ENCODE measurements at places on chromosomes 5 and 9.

- peak; percentile 84 for DNase-seq
These were observed 747 bp downstream of the LRSAM1 start for GRCh38 chr9:127451858-127452656.

DNA sequence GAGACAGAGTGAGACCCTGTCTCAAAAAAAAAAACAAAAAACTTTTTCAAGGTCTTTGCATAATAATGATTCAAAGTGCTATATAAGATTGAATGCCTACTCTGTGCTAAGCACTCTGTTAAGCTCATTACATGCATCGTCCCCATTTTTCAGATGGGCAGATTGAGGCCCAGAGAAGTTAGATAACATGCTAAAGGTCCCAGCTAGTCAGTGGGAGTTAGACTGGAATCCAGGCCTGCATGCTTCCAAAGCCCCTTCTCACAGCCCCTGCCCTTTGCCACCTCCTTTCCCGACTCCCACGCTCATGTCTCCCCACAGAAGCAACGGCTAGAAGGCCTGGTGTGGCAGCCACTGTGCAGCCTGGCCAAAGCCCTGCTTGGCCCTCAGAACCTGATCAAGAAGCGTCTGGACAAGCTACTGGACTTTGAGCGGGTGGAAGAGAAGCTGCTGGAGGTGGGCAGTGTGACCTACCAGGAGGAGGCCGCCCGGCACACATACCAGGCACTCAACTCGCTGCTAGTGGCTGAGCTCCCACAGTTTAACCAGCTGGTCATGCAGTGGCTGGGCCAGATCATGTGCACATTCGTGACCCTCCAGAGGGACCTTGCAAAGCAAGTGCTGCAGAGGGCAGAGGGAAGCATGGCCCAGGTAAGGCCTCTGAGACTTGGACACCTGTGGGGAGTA is 40.3 kb downstream of the ARHGEF37 start:
- no peak for DNase-seq

DNA sequence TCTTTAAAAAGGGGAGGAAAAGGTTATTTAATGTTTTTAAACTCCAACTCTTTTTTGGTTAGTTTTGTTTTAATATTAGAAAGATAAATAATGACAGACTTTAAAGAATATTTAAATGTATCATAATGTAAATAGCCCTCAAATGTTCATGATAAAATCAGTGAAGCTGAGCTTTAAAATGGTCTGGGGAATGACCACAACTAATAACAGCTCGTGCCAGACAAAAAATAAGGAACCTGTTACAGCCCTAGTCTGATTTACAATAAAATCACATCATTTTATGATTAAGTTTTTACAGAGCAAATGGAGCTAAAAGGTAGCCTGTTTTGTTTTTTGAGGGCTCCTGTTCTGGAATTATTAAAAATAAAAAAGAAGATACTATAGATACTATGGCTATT is 46.1 kb downstream of the VCAN start:
- DNase-seq: no peak

DNA sequence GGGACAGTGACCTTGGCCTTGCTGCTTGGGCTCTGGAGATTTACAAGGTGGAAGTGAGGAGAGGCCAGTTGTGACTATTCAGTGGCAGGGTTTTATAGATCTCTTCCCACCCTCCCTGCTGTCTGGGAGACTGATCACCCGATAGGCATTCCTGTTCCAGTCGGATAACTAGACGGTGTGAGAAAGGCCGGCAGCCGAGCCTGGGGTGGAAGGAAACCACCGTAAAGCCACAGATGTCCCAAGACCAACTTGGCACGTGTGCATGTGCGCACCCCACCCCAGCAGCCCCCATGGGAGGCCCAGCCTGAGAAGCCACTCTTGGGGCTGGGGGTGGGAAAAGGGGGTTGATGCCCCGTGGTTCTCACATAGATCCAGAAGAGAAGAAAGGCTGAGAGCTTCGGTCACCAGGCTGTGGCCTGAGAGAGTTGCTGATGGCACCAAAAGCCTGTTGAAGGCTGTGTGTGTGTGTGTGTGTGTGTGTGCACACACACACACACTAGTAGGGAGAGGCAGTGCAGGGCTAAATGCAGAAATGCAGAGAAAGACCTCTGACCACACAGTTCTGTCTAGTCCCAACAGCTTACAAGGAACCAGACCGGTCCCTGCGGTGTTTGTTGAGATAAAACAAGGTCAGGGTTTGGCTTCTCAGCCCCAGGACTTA is 225.8 kb downstream of the FANCC start:
- DNase-seq: no peak

DNA sequence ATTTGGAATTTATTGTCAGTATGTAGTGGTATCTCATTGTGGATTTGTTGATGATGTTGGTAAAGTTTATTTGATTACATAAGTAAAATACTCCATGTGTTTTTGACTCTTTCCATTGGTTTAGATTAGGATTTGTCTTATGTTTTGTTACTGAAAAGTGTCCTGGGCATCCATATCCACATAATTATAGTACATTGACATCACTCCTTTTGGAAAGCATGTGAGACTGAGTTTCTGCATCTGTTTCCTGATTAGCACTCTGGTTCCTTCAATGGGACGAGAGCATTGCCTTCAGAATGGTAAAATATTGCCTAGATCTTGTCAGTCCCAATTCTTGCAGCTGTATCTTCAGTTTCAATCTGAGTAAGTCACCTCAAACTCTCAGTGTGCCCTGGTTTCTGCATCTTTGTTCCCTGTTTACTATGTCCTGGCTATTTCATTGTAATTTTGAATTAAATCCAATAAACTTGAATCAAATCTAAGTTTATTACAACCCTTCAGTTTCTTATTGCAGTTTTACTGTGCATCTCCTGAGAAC is 128.1 kb downstream of the FBXO38 start:
- no peak for DNase-seq

DNA sequence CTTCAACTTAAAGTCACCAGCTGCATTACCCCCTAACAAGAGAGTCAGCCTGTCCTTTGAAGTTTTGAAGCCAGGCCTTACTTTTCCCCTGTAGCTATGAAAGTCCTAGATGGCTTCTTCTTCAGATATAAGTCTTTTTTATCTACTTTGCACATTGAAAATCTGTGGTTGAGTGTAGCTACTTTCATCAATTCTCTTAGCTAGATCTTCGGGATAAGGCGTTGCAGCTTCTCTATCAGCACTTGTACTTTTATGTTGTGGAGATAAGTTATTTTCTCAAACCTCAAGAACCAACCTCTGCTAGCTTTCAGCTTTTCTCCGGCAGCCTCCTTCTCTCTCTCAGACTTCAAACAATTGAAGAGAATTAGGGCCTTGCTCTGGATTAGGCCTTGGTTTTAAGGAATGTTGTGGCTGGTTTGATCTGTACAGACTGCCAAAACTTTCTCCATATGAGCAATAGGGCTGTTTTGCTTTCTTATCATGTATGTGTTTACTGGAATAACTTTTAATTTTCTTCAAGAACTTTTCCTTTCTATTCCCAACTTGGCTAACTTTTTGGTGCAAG is 21.6 kb downstream of the CATSPER3 start:
- no peak for DNase-seq

- no peak for DNase-seq
These were observed 93.8 kb downstream of the CSNK1G3 start for GRCh38 chr5:123605822-123606221.

- DNase-seq: no peak
These were observed 13.9 kb downstream of the PRRC2B start for GRCh38 chr9:131407717-131408195.

GRCh38 chr9:114429488-114429887 is 41.7 kb upstream of the AKNA start:
- no peak for DNase-seq

All from coronary artery (tissue), 2 donors.